Activated CD4-positive, alpha-beta T cell treated with anti-CD3 and anti-CD28 coated beads, Interleukin-10, Interleukin-2, amounts not matched to agents 100 ng/mL and 50 ng/mL, durations not matched to agents 16 hours and 8 hours (primary cell): ENCODE measurements at places on chromosomes 3 and 15.

DNA sequence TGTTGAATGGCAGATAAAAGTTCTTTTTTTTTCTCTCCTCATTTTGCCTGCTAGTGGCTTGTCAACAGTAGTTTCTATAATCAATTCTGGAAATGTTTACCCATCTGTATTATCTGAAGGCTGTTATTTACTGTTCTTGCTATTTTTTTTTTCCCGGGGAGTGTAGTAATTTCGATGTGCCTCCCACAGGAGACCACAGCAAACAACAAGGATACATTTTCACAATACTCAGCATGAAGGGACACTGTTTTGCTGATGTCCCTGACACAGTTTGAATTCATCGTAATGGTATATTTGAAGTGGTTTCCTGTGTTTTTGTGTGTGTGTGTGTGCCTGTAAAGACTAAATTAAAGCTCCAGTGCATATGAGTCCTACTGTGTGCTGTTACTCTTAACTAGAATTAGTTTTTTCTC lies 92.1 kb upstream of the ICE2 start:
- DNase-seq: no peak

GRCh38 chr3:46490338-46491084 lies 7.3 kb upstream of the RTP3 start:
- no peak for DNase-seq

GRCh38 chr3:24830230-24831152 lies 335.8 kb upstream of the THRB start:
- DNase-seq: no peak

GRCh38 chr15:80060356-80061006 lies 1.0 kb downstream of the ZFAND6 start:
- DNase-seq: peak; percentile 43

DNA sequence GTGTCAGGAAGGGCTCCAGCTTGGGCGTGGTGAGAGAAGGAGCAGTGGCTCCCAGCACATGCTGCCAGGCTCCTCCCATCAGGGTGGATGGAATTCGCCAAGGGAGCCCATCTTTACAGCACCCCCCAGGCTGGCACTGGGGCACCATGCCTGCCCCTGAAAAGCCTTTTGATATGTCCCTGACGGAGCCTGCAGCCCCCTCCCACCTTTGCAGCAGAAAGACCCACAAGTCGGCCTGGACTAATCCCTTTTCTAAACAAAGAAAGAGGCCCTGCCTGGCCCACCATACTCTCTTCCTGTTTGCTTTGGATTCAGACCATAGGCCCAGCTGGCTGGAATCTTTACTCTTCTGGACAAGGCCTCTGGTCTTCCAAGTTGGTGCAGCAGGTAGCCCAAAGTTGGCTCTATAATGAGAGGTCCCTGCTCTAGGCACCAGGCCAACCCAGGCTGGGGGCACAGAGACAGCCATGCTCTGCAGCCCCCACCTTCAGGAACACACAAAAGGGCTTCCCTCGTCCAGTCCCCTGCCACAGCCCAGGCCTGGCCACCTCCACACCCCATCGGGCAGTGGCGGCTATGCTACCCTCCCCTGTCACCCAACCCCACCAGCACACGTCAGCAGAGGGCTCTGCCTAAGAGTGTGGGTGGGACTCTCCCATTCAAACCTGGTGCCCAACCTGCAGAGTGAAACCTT lies 5.4 kb downstream of the ANPEP start:
- DNase-seq: no peak

DNA sequence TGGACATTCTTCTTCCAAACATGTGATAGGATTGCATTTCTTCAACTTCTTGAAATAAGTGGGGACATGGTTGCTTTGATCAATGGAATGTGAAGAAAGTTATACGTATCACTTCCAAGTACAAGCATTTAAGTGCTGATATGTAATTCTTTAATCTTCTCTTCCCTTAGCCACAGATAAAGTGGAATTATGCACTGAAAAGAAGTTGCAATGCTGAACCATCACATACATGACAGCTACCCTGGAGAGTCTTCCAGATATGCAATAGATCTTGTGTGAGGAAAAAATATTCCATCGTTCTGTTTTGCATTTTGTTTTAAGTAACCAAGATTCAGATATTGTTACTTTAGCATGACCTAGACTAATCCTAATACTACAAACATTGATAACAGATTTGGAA lies 674.3 kb downstream of the NSUN3 start:
- no peak for DNase-seq

DNA sequence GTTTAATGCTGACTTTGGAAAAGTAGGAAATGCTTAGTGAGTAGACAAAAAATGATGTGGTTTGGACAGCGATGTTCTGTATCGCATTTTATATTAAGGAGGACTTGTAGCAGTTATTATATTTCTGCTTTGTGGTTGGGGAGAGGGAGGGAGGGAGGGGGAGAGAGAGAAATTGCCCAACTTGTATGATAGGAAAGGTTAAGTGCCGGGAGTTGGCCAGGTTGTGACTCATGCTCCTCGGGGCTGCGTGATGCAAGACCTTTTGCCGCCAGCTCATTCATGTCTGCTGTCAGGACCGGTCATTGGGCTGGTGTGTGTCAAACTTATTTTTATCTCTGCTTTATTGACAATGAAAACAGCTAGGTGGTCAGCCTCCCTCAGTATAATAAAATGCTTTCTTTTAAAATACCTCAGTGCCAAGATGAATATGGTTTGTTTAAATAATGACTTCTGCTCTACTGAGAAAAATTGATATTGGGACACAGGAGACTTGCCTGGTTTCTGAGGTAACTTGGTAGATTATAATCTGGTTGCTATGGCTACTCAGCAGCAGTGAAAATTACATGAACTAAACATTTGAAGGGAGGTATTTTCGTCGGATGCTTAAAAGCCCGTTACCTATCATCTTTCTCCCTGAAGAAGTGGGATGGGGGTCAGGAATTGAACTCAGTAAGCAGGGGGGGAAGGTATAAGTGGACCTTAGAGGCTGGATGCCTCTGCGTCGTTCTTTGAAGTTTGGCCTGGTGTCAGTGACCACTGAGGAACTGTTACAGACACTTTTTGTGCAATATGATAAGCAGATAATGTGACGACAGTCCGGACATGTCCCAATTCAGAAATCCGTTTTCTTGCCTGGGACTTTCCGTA lies 90.7 kb downstream of the FNDC3B start:
- peak; percentile 87 for DNase-seq

- DNase-seq: no peak
Observed at GRCh38 chr3:122674339-122674738, 6.3 kb upstream of the PARP14 start.

DNA sequence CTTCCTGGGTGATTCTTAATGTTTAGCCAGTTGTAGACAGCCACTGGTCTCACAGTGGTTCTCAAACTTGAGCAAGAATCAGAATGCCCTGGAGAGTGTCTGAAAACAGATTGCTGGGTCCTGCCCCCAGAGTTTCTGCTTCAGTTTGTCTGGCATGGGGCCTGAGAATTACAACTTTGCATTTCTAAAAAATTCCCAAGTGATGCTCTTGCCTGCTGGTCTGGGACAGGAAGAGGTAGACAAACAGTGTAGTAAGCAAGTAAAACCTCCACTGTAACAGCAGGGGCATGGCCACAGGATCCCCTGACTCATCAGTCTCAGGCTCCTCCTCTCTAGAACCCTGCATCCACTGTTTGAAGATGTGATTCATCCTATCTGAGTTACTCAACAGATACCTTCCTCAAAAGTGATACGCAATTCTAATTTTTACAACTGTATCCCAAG lies 36.5 kb downstream of the DZIP1L start:
- DNase-seq: peak; percentile 48

GRCh38 chr3:75171630-75172230 lies 492.4 kb upstream of the FRG2C start:
- DNase-seq: no peak

- no peak for DNase-seq
Observed at GRCh38 chr3:166425900-166426611, 588.8 kb upstream of the BCHE start.

GRCh38 chr15:46933332-46933731 lies 784.0 kb upstream of the SEMA6D start:
- no peak for DNase-seq

- no peak for DNase-seq
Observed at GRCh38 chr3:69784954-69785514, 45.8 kb downstream of the MITF start.

DNA sequence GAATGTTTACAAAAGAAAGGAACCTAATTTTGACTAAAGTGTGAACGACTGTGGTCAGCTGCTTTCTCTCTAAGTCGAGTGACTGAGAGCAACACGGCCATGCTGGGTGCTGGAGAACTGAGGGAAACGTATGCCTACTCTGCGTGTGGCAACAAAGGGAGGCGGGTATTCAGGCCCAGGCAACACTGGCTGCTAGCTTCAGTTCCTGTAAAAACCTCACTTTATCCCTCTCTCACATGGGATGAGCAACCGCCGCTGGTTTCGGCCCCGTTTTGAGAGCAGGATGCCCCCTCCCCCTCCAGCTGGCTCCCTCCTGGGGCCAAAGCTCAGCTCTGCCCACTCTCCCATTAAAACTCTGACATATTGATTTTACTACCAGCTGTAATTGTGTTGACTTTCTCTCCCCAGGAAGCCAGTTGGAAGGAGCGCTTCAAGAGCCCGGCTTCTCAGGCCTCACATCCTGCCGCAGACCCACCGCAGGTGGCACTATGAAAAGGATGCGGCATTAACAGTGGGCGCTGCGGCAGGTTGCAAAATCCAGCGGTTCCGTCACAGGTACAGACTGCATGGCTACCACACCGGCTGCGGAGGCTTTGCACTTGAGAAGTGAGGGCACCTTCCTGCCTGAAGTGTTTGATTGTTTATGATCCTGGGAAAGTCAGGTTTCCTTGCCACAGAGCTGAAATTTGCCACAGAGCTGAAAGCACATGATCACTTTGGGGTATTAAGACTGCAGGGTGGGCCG lies 12.7 kb downstream of the PLXND1 start:
- peak; percentile 83 for DNase-seq

DNA sequence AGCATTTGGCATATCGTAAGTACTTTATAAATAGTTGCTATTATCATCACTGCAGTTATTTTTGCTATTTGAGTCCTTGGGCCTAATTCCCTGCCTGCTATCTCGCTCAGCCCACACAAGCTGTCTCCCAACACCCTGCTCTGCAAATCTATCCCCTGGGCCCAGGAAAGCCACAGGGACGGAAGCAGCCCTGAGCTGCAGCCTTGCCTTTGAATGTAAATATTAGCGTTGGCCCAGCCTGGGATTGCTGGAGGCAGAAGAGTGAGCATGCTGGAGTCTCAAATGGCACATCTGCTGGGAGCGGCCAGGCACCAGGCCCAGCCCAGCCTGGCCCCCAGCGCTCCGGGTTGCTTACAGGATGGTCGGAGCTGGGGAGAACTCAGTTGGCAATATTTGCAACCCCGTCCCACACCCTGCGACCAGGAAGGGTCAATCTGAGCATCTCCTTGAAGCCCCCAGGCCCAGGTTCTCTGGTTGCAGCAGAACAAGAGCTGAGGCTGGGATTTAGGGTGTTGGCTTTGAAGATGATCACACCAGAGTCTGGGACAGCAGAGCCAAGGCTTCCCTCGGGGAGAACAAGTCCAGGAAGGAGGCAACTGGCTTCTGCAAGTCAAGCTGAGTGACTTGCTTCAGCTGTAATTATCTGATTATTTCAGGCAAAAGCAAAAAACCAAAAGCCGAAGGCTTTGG lies 529.6 kb downstream of the SHQ1 start:
- no peak for DNase-seq

- DNase-seq: peak; percentile 96
Observed at GRCh38 chr15:69160141-69160993, at the start of gene GLCE. GLCE (plus strand) TSS chr15:69160635; CDS start chr15:69255807, 95,172 bp downstream.

DNA sequence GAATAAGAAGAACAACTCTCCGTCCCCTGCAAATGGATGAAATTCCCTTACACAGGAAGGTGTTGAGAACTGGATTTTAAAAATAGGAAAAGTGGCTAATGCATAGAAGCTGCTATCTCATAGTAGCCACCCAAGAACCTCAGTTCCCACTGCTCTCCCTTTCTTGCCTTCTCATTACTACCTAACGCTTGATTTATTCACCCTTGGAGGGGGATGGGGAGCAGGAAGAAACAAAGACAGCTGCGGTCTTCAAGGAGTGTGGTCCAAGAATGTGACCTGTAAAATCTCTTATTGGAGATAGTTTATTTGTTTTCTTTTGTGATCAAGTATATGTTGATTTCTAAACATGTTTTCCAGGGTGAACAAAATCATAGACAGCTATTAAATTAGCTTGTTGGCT lies 274.1 kb upstream of the CTNNB1 start:
- DNase-seq: no peak

DNA sequence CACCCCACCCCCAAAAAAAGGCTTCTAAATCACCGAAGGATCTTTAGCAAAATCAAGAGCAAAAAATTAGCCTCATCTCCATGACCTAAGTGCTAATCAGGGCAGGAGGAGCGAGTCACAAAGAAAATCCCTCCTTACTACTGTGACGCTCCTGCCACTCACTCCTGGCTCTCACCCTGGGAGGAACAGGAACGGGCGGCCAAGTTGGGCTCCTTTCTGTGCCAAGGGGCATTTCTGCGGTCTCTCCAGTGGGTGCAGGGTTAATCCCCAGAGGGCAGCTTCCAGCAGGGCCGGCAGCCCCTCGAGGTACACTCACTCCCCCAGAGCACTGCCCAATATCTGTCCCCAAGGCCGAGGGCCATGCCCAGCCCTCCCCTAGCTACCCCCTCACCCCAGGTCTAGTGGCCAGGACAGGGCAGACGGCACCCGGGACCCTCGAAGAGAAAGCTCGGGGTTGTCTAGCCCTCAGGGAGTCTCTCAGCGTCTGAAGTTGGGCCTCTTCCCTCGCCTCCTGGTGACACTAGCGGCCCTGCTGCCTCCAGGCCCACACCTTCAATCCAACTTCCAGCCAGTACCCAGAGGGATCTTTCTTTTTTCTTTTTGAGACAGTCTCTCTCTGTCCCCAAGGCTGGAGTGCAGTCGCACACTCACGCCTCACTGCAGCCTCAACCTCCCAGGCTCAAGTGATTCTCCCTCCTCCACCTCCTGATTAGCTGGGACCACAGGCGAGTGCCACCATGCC lies 706 bp downstream of the CAV3 start:
- no peak for DNase-seq

DNA sequence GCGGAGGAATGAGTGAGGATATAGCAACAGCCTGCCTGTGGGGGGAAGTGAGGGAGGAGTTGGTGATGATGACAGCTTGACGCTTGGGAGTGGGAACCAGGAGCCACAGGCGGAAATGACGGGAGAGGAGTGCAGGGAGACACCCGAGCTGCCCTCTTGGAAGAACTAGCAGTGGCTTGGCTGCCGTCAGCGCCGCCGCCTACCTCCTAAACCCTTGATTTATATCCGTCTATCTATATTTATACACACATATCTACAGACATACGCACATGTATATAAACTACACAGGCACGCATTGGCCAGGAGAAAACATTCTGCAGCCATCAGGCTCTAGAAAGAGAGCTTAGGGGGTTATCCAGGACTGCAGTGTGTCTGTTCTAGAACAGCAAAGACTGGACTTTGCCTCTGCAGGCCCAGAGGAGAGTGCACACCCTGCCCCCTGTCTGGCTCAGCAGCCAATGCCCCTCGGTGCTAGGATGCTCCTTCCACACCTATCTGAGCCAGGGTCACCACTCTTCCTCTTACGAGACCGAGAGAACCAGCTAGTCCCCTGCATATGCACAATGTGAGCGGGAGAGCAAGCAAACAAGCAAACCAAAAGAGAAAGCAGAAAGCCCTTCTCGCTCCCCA lies 45.3 kb upstream of the MAGEF1 start:
- DNase-seq: no peak

GRCh38 chr15:39432912-39433348 lies 147.9 kb upstream of the THBS1 start:
- no peak for DNase-seq
